ENCODE measurements at places on chromosomes 3 and 15.
A peak's percentile ranks its signal among the peaks of the same experiment; 100 is the strongest.

GRCh38 chr3:179882292-179882691, 154.4 kb downstream of the PEX5L start:
- H3K4me1 ChIP-seq = peaks cover 2% of the 10 kb centered on the region
- no peak for DNase-seq
- H3K36me3 ChIP-seq = no peaks in the 10 kb centered on the region
- no peaks in the 10 kb centered on the region for H3K27me3 ChIP-seq

DNA sequence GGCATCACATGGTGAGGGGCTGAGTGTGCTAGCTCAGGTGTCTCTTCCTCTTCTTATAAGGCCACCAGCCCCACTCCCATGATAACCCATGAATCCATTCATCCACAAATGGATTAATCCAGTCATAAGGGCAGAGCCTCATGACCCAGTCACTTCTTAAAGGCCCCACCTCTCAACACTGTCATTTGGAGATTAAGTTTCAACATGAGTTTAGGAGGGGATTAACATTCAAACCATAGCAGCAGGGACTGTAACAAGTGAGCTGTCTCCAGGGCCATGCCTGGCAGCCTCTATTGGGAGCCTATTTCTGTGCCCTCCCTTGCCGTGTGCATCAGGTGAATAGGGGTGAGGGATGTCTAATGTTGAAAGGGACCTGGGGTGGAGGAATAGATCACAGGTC, 77.5 kb downstream of the CHRD start:
- no peaks in the 10 kb centered on the region for H3K4me1 ChIP-seq
- H3K36me3 ChIP-seq = no peaks in the 10 kb centered on the region
- no peaks in the 10 kb centered on the region for H3K27me3 ChIP-seq
- H3K4me3 ChIP-seq = no peak overlapping the region
- no peak overlapping the region for H3K27ac ChIP-seq

DNA sequence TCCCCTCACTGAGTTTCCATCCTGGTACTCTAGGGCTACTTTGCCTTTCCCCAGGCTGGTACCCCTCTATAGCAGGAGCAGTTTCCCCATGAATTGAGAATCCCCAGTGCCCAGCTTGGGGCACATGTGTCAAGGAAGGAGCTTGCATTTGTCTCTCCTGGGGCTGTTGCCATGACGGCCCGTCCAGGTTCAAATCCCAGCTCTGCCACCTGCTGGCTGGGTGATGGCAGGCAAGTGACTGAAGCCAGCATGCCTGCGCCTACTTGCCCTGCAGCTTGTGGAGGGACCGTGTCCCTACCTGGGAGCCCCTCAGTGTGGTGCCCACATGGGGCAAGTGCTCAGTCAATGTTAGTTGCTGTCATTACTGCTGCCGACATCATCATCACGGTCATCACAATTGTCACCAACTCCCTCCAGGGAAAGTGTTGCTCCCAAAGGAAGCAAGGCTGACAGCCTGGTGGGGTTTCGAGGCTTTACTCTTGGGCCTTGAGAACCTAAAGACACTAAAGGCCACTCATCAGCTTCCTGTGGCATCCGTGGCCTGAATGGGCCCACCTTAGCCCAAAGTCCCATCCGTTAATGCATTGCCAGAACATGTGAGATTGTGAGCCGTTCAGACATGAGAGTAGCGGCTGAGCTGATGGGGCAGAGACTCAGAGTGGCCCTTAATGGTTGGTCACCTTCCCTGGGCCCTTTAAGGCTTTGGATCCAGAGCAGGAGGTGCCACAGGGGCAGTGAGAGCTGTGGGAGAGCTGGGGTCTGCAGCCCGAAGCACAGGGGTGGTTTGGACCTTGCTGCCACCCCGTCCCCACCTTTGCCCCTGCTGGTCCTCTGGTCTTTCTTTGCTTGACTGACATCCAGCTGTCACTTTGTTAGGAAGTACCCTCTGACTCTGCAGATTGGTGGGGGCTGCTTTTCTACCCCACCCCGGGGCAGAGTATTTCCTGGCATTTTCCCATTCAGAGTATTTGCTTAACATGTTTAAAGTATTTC, 144.4 kb downstream of the DNAJB8 start:
- H3K27ac ChIP-seq = no peak overlapping the region
- H3K36me3 ChIP-seq = no peaks in the 10 kb centered on the region
- no peak for DNase-seq
- no peaks in the 10 kb centered on the region for H3K27me3 ChIP-seq

GRCh38 chr3:149618151-149619123, 39.4 kb downstream of the WWTR1 start:
- no peak overlapping the region for H3K4me3 ChIP-seq
- H3K36me3 ChIP-seq = peaks cover 8% of the 10 kb centered on the region
- H3K4me1 ChIP-seq = peaks cover 39% of the 10 kb centered on the region
- DNase-seq = no peak

- H3K27me3 ChIP-seq = no peaks in the 10 kb centered on the region
- DNase-seq = no peak
- no peak overlapping the region for H3K4me3 ChIP-seq
- no peaks in the 10 kb centered on the region for H3K36me3 ChIP-seq
Observed at GRCh38 chr3:181941250-181941649, 229.5 kb downstream of the SOX2 start.

DNA sequence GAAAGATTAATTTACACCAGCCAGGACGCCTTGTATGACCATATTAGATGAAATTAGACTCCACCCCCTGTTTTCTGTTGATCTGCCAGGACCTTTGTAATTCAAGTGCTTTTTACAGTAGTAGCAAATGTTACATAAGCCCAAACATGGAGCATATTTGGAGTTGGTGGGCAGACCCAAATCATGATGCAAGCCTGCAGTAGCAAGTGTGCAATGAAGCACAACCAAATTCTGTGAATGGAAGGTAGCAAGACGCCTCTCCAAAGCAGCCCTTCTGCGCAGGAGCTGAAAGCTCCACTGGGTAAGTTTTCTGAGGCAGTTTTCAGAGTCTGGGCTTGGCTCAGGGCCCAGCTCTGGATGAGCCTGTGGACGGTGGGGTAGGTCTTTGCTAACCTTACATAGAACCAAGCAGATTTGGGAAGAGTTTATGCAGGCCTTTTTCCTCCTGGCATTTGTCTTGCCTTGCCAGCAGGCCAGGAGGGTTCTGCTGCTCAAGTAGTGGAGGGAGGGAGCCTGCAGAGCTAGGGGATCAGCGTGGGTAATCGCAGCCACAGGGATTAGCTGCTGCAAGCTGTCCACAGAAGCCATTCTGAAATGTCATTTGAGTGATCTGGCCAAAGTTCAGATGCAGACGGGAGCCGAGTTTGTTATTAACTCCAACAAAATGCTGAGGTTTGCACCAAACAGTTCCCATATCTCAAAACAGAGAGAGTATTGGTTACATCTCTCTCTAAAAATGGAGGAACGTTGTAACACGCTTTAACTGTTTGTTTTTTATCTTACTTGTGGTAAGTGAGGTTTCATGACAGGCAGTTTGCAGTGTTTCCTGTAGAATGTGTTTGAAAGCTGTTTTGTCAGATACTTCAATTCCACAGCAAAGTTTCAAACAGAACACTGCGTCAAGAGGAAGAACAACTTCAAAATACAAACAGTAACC, 55.4 kb downstream of the PSMD6 start:
- H3K4me3 ChIP-seq = no peak overlapping the region
- H3K4me1 ChIP-seq = peaks cover 24% of the 10 kb centered on the region
- H3K27ac ChIP-seq = peak overlapping the region; percentile 43

DNA sequence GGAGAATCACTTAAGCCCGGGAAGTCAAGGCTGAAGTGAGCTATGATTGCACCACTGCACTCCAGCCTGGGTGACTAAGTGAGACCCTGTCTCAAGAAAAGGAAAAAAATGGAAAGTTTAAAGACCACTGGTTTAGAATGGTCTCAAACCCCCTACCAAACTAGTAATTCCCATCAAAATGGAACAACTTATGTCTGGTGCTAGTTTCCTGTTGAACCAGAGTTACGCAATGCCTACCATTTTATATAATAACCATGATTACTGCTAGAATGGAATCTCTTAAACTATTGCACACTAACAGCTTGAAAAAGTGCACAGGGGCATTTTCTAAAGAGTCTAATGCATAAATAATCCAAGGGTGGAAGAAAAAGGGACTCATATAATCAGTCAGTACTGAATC, 43.6 kb downstream of the DMXL2 start:
- H3K36me3 ChIP-seq = no peaks in the 10 kb centered on the region
- no peak overlapping the region for H3K27ac ChIP-seq
- H3K4me3 ChIP-seq = no peak overlapping the region
- H3K4me1 ChIP-seq = no peaks in the 10 kb centered on the region
- no peaks in the 10 kb centered on the region for H3K27me3 ChIP-seq
- no peak for DNase-seq

GRCh38 chr3:106257172-106257571, 388.4 kb upstream of the CBLB start:
- H3K36me3 ChIP-seq = no peaks in the 10 kb centered on the region
- no peak overlapping the region for H3K4me3 ChIP-seq
- no peak overlapping the region for H3K27ac ChIP-seq
- H3K27me3 ChIP-seq = no peaks in the 10 kb centered on the region

DNA sequence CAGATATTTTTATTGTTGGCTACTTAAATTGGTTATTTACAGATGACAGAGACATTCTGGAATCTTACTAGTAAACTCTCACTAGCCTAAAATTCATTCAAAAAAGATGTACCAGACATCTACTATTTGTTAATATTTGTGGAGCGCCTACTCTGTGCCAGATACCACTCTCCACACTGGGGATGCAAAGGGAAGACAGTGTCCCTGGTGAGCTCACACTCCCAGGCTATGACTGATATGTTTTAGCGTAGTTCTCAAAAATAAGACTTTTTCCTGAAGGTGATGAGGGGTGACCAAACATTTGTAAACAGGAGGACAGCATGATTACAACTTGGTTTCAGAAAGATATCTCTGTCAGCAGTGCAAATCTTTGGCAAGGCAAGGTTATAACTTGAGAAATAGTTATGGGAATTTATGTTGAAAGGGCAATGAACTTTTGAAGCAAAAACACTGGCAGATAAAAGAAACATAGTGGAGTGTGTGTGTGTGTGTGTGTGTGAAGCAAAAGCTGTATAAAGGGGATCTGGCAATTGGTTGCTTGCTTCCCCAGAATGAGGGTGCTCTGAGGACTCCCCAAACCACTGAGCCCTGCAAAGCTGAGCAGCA, 51.2 kb downstream of the HACD2 start:
- H3K27ac ChIP-seq = no peak overlapping the region
- DNase-seq = no peak
- no peak overlapping the region for H3K4me3 ChIP-seq
- no peaks in the 10 kb centered on the region for H3K27me3 ChIP-seq
- H3K36me3 ChIP-seq = no peaks in the 10 kb centered on the region
- peaks cover 6% of the 10 kb centered on the region for H3K4me1 ChIP-seq

DNA sequence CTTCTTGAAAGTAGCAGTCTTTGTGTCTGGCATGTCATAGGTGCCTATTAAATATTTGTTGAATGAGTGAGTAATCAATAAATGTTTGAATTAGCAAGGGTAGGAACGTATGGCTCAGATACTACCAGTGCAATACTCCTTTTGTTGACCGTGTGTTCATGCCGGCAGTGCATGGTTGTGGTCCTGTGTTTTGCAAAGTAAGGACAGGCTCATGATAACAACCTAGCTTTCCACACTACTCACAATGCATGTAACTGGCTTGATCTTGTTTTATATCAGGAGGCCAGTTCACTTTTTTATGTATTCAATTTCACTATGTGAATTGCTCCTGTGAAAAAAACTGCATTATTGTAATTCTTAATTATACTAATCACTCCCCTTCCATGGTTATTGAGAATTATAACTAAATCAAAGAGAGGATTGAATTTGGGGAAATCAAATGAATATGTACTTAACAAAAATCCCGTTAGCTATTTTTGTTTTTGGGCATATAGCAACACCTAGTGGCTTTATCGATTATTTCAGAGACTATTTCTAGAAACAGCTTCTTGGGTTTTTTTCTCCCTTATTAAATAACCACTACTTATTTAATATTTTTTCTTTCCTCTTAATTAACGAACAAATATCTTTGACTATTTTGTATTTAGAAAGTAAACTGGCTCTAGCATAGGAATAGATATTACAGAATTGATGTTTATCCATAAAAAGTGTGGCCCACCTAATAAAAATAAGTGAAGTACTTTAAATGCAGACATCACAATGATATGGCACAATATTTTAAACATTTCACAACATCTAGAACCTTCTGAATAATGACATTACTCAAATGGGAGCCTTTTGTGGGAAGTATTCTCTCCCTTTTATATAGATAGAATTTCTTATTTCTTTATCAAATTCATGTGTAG, 218.5 kb downstream of the BBX start:
- no peaks in the 10 kb centered on the region for H3K27me3 ChIP-seq
- DNase-seq = no peak
- no peak overlapping the region for H3K27ac ChIP-seq

- 0 out of 2 replicates have a peak, but pooled peaks cover 6% of the 10 kb centered on the region for H3K4me1 ChIP-seq
- H3K4me3 ChIP-seq = no peak overlapping the region
- H3K36me3 ChIP-seq = no peaks in the 10 kb centered on the region
- H3K27ac ChIP-seq = peak overlapping the region; percentile 44
Observed at GRCh38 chr3:30518181-30518864, 88.1 kb upstream of the TGFBR2 start.

GRCh38 chr3:7973006-7973405, 528.6 kb upstream of the LMCD1 start:
- no peak for DNase-seq
- H3K4me3 ChIP-seq = no peak overlapping the region
- no peaks in the 10 kb centered on the region for H3K27me3 ChIP-seq
- no peaks in the 10 kb centered on the region for H3K36me3 ChIP-seq
- no peak overlapping the region for H3K27ac ChIP-seq
- H3K4me1 ChIP-seq = peaks cover 6% of the 10 kb centered on the region

DNA sequence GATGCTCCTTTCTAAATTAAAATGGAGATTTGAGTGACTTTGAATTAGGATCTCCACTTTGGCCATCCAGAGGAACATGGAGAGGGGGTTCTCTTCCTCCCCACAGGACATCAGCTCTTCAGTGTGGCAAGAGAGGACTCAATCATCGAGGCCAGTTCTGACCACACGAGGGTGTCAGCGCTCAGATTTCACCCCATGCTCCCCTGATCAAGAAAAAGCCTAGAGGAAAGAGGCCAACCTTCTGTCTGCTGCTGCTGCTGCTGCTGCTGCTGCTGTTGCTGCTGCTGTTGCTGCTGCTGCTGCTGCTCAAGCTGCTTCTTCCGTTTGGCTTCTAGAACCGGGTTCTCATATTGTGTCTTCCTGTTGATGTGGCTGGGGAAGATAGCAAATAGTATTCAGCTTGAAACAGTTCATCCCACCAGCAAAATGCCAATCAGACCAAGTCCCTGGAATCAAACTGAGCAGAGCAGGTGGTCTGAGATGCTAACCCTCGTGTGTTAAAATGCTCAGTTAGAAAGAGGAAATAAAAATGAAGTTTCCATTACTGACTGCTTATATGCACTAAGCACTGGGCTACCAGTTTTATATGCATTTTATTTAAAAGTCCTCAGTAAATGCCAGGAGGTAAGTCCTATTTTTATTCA, 599.0 kb downstream of the MAGI1 start:
- no peaks in the 10 kb centered on the region for H3K4me1 ChIP-seq
- no peaks in the 10 kb centered on the region for H3K27me3 ChIP-seq
- peaks cover 25% of the 10 kb centered on the region for H3K36me3 ChIP-seq
- H3K4me3 ChIP-seq = no peak overlapping the region
- H3K27ac ChIP-seq = peak overlapping the region; percentile 28

GRCh38 chr3:71560665-71561064, 22.9 kb downstream of the FOXP1 start:
- H3K27me3 ChIP-seq = no peaks in the 10 kb centered on the region
- no peak overlapping the region for H3K27ac ChIP-seq
- no peak overlapping the region for H3K4me3 ChIP-seq
- peaks cover 43% of the 10 kb centered on the region for H3K36me3 ChIP-seq
- DNase-seq = no peak

All from SK-N-SH (cell line).